ENCODE measurements at places on chromosomes 6 and 20.

DNA sequence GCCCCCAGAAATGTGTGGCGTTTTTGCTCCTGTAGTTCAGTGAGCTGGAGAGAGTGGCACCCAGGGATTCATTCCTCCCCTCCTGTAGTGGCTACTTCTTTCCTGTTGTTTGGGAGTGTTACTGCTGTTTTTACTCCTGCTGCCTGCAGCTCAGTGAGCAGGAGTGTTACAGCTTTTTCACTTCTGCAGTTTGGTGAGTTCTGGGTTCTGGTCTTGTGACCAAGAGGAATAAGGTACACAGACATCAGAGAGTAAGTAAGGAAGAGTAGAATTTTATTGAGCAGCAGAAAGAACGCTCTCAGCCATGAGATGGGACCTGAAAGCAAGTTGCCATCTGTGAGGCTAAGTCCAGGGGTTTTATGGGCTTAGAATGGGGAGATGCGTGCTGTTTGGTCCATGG lies 966.3 kb upstream of the CITED2 start:
- DNase-seq, result no peak

GRCh38 chr20:2086177-2086979 lies 15.2 kb upstream of the STK35 start:
- DNase-seq, result no peak

GRCh38 chr6:3176562-3177355 lies 19.4 kb upstream of the TUBB2A start:
- DNase-seq, result no peak

- DNase-seq, result no peak
These were observed 8.4 kb downstream of the VSX1 start for GRCh38 chr20:25073544-25073943.

DNA sequence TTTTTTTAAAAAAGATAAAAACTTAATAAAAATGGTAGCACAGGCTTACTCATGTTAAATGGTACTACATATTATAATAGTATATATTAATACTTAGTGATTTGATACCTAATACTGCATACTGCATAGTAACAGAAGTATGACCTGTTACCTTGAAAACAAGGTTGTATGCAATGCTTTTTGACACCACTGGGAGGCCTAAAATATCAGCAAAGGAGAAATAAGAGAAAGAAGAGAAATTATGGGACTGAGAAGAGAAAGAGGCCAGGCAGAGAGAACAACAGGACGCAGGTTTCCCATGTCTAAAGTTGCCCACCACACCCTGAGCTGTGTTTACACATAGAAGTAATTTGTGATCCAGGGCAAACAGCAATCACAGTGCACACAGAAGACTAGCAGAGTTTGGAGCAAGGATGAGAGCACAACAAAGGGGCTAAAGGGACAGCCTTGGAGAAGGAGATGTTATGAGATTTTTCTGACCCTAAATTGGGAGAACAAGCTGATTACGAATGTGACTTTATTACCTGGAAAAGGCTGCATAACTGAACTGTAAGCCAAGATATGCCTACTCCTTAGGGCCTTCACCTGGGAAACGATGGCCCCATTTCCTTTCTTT lies 73.2 kb downstream of the ROS1 start:
- no peak for DNase-seq

GRCh38 chr6:3510617-3511016 lies 53.8 kb upstream of the SLC22A23 start:
- no peak for DNase-seq

DNA sequence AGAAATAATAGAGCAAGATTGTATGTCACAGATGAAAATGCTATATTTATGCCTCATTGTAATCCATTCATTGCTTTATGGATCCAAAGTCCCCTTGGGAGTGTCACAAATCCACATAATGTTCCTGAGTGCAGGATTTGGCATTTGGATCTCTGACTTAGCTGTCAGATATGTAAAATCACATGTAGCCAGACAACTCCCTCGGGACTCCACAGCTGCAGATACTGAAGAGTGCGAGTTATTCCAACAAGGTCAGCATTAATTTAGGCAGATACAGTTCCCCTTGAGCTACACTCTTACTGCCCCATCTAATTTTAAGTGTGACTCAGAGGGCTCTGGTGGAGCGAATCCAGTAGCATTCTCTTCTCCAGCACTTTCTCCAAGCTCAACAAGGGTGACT lies 433.2 kb downstream of the CD83 start:
- DNase-seq, result no peak

DNA sequence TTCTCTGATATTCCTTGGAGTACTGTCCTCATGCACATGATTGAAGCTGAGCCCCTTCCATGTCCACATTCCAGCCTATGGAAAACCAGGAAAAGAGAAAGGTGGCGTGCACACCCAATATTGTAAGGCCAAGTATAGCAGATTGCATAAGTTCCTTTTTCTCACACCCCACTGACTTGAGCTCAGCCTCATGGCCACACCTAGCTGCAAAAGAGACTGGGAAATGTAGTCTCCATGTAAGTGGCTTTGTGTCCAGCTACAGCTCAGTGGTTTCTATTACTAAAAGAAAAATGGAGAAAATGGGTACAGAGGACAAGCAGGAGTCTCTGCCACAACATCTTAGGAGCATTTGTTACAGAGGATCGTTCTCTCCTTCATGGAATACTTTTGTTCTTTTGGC lies 10.8 kb upstream of the UST start:
- DNase-seq, result no peak

DNA sequence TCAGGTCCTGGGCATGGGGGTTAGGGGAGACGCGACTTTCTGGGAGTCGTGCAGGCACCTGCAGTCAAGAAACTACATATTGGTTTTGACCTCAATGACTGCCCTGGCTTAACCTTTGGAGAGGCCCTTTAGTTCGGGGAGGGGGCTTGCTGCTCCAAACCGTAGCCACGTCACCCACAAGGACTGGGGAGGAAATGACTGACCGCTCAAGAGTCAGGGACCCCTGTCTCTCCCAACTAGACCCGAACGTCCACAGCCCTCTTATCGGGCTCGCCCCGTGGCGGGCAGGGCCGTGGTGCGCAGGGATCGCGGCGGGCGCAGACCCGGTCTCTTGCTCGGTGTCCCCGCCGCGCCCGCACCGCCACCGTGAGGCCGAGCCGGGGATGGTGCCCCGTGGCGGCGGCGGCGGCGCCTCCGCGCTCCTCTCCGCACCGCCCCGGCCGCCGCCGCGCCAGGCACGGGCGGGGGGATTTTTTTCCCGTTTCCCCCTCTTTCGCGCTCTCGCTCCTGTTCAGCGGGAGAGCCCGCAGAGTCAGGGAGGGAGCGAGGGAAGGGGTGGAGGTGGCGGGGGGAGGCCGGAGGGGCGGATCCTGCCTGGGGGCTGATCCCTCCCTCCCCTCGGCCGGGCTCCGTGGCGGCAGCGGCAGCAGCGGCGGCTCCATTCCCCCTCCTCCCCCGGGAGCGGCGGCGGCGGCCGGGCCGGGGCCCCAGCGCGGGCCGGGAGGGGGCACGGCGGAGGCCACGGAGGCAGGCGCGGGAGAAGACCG lies at the start of gene BRPF3:
Gene BRPF3, plus strand, starts transcription at position 632 of the 767 bp plus-strand sequence. CDS start 3,579 bp downstream, outside the sequence.
- DNase-seq, result peak; percentile 28

DNA sequence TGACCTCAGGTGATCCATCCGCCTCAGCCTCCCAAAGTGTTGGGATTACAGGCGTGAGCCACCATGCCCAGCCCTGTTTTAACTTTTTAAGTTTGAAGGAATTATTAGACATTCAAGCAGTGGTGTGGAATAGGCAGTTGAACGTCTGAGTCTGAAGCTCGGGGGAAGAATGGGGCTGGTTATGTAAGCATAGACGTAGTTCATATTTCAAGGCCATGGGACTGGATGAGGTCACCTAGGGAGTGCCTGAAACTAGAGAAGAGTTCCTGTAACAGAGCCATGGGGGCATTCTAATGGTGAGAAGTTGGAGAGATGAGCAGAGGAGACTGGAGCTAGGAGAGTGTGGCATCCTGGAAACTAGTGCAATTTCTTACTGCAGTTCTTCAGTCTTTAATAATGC lies 6.4 kb downstream of the CDKAL1 start:
- no peak for DNase-seq

- no peak for DNase-seq
These were observed 9.1 kb downstream of the CST5 start for GRCh38 chr20:23870461-23870860.

- no peak for DNase-seq
These were observed 57.6 kb downstream of the MEP1A start for GRCh38 chr6:46850792-46851191.

DNA sequence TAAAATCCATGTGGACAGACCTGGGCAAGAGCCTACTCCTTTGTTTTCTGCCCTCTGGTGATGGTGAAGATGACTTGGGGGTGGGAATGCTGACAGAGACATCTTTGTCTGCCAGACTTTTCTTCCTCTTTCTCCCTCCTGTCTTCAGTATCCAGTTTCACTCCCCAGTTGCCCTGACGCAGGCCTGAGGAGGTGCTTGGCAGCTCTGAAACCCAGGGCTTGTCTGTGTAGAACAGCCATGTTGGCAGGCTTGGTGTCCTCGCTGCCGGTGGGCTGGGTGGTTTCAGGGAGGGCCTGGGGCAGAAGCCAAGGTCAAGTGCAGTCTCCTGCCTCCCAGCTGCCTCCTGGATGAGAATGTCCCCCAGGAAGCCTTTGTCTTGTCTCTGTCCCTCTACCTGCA lies 22.5 kb downstream of the CCDC167 start:
- DNase-seq, result no peak

DNA sequence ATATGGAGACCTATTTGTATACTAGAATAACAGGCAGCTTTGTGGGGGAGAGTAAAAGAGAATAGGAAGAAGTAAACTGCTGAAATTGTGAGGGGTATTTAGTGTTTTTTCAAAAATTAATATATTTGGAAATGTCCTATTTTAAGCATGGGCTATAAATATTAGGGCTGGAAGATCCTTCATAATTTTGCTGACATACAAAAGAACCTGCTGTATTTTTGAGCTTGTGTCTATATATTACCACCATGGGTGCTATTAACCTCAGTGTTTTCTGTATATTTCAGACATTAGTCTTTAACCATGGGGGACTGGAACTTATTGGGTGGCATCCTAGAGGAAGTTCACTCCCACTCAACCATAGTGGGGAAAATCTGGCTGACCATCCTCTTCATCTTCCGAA lies at the start of gene GJA10:
Gene GJA10, plus strand, starts transcription at position 301 of the 400 bp plus-strand sequence. Its CDS starts 0 bp downstream, at position 301.
- no peak for DNase-seq

- DNase-seq, result no peak
These were observed 18.1 kb upstream of the ZBP1 start for GRCh38 chr20:57638173-57638894.

GRCh38 chr6:157650261-157650640 lies 172.8 kb upstream of the SNX9 start:
- DNase-seq, result no peak

GRCh38 chr6:18360188-18360587 lies 27.0 kb upstream of the RNF144B start:
- DNase-seq, result no peak

DNA sequence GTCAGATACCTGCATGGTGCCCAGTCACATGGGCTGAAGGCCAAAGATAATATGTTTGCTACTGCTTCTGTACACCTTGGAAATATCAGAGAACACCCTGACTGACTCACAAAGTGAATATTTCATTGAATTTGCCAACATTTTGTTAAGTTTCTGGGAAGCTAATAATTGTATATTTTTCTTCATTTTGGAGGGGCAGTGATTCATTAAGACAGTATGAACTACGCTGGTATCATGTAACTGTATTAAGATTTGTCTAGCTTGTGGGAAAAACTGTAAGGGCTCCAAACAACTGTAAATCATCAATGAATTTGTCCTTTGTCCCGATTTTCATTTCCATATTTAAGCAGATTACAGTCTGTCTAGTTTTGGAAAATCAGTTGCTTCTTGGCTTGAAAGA lies 102.3 kb upstream of the CCN2 start:
- DNase-seq, result no peak

DNA sequence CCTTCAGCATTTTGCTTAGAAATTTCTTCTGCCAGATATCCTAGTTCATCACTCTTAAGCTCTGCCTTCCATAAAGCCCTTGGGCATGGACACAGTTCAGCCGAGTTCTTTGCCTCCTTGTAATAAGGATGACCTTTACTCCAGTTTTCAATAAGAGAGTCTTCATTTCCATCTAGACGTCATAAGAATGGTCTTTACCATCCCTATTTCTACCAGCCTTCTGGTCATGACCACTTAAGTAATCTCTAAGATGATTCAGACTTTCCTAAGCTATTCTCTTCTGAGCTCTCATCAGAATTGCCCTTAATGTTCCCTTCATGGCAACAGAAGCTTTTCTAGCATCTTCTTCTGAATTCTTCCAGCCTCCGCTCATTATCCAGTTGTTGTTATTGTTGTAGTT lies 126.1 kb downstream of the TFAP2C start:
- no peak for DNase-seq

DNA sequence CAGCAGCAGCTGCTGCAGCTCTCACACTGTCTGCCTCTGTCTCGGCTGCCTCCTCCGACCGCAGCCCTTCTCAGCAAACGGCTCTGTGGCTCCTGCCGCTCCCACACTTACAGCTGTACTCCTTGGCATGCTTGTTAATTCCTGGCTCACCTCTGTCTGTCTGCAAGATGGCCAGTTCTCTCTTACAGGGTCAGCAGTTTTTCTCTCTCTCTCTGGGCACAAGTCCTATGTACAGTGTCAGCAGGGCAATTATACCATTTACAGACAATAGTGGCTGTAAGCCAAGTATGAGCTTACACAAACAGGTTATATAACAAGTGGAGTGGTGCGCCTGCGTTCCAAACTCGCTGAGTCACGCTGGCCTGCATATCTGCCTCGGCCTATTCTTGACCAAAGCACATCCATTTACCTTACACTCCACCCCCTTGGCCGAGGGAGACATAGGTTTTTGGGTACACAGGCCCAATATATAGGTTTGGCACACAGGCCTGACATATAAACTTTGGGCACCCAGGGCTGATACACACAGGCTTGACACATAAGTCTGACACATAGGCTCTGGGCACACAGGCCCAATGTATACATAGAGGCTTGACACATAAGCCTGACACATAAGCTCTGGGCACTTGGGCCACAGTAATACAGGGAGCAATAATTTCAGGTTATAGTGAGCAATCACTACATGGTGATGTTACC lies 4.4 kb downstream of the ZKSCAN3 start:
- DNase-seq, result no peak

DNA sequence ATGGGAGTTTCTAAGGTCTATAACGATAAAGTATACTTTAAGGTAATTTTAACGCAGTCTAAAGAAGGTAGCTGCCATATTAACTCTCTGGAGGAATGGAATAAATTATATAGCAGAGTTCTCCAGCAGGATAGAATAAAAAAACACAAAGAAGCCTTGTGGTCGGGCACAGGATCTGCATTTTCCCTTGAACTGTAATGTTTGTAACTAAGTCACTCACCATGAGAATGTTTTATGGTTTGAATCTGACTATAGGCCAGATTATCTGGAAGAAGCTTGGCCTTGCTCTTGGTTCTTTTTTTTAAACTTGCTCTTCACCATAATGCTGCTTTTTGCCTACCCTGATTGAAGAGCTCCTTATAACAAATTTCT lies 238.8 kb upstream of the NOX3 start:
- no peak for DNase-seq

- DNase-seq, result no peak
These were observed 23.9 kb upstream of the SNRNP48 start for GRCh38 chr6:7566107-7566506.

GRCh38 chr6:71913444-71914234 lies 27.3 kb downstream of the RIMS1 start:
- DNase-seq, result no peak

DNA sequence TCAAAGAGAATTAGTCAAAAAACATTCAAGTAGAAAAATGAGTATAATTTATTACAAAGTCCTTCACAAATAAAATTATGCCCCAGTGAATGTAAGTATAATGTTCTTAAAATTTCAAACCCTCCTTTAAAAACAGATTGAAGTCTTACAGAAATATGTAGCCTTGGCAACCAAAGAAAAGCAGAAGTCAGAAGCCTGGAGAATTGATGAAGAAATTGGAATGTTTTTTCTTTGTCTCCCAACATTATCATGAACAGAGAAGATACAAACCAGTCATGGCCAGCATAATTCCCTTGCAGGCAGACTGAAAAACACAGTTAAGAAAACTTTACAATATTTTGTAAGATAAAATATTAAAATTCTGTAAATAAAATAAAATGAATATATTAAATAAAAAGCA lies 221.9 kb downstream of the TBC1D32 start:
- DNase-seq, result no peak
